ENCODE measurements at places on chromosomes 16 and 17.

DNA sequence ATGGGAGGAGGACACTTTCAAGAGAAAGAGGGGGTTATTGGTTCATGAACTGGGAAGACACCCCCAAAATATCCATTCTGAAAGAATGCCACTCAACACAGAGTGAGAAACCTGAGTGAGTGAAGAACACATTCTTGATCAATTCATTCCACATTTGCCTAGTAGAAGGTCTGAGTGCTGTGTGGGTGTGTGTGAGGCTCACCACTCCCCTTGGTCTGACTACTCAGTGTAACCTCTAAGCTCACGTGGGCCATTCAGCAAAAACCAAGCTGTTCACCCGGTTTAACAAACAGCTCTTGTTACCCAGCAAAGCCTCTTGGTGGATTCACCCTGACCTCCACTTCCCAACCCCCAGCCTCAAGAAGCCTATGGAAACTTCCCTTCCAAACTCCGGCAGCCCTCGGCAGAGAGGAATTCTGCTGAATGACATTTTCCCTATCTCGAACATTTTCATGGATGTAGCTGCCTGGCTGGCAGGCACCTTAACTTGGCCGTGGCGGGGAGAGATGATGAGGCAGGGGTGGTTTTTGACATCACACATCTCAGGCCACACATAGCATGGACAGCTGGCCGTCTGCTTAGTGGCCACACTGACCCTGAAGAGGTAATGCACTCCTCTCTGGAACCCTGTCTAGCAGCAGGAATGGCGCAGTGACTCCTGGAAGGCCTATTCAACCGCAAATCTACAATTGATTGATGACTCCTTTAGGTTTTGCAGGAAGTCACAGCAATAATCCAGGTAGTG, 11.6 kb downstream of the ST6GALNAC1 start:
- DNase-seq = no peak

GRCh38 chr17:8794636-8795035, 4.5 kb downstream of the MFSD6L start:
- no peak for DNase-seq

GRCh38 chr16:65509172-65509571, 387.3 kb upstream of the CDH11 start:
- DNase-seq = no peak

DNA sequence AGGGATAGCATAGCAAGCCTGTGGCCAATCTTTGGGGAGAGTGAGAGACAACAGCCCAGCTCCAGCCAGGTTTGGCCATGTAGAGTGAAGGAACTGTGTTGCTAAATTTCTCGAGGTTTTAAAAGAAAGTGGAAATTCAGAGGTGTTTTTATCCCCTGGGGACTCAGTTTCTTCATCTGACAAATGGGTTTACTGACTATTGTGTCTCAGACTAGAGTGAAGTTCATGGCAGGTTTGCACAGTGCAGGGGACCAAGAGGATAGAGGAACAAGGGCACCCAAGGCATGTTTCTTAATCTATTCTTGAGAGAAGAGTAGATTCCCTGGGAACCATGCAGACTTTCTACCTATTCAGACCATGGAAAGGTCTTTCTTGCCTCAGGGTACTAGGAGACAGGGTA, 555.8 kb upstream of the C16orf82 start:
- no peak for DNase-seq

GRCh38 chr16:77459534-77460254, 24.9 kb upstream of the ADAMTS18 start:
- no peak for DNase-seq

- DNase-seq = no peak
These were observed 4.5 kb downstream of the ABCC3 start for GRCh38 chr17:50638966-50639713.

DNA sequence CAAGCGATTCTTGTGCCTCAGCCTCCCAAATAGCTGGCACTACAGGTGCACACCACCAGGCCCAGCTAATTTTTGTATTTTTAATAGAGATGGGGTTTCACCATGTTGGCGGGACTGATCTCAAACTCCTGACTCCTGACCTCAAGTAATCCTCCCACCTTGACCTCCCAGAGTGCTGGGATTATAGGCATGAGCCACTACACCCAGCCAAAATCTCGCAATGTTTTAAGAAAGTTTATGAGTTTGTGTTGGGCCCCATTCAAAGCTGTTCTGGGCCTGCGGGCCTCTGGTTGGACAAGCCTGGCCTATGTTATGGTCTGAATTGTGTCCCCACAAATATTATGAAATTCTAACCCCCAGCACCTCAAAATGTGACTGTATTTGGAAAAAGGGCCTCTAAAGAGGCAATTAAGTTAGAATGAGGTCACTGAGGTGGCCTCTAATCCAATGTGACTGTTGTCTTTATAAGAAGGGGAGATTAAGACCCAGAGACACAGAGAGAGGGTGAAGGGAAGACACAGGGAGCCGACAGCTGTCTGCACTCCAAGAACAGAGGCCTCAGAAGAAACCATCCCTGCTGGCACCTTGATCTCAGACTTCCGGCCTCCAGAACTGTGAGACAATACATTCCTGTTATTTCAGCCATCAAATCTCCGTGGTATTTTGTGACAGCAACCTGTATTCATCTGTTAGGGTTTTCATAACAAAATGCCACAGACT, 469.9 kb downstream of the HS3ST4 start:
- no peak for DNase-seq

DNA sequence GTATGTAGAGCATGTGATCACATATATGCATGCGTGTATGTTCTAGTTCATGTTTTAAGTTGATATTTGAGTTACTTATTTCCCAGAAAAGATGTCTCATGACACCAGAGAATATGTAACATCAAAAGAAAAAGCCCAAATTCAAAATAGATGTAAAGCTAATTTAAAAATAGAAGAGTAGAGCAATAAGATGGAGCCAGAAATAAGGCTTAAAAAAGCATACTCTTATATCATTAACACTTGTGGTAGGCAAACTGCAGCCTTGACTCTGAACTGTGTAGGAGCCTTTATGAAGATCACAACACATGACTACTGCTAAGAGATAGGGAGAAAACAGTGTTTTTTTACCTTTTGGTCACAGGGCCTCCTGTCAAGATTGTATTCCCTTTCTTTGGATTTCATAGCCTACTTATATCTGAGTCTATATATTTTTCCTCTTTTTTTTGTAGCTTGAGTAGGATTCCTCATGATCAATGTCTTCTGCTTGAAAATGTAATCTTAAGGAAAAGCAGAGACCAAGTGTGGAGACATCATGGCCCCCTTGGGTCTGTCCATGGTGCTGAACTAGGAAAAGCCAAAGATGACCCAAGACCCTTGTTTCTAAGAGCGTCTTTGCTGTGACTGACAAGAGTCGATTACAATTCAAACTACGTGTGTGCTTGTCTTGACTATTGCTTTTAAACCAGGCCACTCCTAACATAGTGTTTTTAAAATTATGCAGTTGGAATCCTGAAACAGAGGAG, 390.4 kb downstream of the SHISA9 start:
- no peak for DNase-seq

DNA sequence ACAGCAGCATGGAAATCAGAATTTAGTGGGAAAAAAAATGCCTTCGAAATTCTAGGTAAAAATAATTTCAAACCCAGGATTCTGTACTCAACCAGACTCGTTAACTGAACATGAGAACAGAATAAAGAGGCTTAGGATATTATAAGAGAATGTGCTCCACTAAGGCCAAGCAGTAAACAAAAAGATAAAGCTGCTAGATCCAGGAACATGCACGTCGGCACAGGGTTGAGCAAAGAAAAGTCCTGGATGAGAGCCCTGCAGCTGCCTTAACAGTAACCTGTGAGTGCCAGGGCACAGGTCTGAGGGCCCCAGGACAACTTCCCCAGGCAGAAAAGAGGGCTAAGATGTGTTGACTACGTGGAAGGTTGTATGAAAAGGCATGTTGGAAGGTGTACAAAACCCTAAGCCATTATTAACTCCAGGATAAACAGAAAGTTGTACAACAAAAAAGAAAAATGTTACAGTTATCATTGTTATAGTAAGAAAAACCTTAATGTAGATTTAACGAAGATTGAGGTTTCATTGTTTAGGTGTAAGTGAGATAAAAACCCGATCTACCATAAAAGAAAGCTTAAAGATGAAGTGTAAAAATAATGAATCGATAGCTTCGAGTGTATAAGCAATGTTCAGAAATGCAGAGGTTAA, 42.3 kb upstream of the RBFOX3 start:
- no peak for DNase-seq

GRCh38 chr16:50800074-50800473, 58.2 kb downstream of the CYLD start:
- no peak for DNase-seq

DNA sequence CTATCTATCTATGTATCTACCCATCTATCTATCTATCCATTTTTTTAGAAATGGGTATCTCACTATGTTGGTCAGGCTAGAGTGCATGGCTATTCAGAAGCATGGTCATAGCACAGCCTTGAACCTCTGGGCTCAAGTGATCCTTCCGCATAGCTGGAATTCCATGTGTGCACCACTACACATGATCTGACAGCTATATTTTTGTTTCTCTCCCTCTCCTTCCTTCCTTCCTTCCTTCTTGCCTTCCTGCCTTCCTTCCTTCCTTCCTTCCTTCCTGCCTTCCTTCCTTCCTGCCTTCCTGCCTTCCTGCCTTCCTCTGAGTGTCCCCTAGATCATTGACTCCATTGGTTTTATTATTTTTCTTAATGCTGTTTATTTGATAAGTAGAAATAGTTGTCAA, 108.1 kb downstream of the HS3ST4 start:
- no peak for DNase-seq

DNA sequence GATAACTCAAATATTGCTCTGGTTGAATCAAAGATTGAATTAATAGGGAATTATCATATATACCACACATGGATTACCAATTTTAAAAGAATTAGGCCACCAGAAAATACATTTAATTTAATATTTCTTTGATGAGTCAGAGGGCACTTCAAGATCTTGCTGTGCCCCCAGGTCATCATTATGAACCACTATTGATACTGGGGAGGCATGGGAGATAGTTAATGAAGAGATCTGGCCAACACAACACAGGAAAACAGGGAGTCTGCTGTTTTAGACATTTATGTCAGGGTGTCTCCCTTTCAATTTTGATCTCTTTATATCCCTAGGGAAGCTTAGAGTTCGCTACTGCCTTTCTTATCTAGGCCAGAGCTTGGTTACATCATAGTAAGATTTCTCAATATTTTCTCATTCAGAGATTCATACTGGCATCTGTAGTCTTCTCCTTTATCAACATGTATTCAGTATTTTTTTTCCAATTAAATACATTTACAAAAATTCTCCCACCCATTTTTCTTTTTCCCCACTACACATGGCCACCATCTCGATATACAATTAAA, 158.3 kb upstream of the ZFHX3 start:
- DNase-seq = no peak

DNA sequence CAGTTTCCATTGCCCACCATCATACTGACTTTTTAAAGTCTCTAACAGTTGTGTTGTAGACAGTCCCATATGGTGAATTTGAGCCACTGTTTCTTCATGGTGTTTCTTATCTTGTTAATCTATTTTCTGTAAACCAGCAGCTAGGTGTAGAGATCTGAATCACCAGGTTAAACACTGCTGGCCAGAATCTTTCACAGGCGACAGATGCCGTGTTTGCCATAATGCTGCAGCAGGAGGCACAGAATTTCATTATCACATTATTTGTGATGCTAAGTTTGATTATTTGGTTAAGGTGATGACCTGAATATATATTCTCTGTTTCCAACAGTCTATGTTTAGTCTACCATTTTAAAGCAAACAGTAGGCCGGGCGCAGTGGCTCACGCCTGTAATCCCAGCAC, 11.5 kb upstream of the CNGB1 start:
- DNase-seq = no peak

DNA sequence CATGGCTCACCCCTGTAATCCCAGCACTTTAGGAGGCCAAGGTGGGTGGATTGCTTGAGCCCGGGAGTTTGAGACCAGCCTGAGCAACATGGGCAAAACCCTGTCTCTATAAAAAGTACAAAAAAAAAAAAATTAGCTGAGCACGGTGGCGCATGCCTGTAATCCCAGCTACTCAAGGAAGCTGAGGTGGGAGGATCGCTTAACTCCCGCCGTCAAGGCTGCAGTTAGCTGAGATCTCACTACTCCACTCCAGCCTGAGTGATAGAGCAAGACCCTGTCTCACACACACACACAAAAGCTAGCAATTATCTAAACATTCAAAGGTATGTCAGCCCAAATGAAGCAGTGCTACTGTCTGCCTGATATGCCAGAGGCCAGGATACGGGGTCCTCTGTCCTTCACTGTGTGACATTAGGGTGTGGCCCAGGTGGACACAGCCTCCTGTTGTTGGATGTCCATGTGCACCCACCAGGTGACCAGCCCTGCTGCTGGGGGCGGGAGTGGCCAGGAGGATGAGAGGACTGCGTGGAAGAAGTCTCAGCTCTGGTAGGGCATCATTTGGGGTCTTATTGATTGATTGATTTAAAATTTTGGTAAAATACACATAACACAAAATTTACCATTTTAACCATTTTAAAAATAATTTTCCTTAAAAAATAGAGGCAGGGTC, 3.9 kb downstream of the NLRC3 start:
- no peak for DNase-seq

GRCh38 chr17:62193249-62193648, 128.2 kb upstream of the MED13 start:
- no peak for DNase-seq

- no peak for DNase-seq
These were observed 2.9 kb upstream of the EPX start for GRCh38 chr17:58189436-58190146.

DNA sequence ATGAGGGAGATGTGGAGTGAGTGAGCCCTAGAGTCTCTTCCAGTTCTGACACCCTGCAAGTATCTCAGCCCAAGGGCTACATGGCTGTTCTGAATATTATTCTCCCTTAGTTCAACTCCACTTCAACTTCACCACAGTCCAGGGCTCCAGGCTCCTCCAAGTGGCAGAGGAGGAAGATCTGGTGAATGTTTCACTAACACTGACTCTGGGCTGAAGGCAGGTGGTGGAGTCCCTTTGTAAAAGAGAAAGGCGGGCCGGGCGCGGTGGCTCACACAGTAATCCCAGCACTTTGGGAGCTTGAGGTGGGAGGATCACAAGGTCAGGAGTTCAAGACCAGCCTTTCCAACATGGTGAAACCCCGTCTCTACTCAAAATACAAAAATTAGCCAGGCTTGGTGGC, 13.6 kb downstream of the CCDC92B start:
- DNase-seq = no peak

- DNase-seq = no peak
These were observed 10.8 kb upstream of the GP1BA start for GRCh38 chr17:4921320-4921719.

DNA sequence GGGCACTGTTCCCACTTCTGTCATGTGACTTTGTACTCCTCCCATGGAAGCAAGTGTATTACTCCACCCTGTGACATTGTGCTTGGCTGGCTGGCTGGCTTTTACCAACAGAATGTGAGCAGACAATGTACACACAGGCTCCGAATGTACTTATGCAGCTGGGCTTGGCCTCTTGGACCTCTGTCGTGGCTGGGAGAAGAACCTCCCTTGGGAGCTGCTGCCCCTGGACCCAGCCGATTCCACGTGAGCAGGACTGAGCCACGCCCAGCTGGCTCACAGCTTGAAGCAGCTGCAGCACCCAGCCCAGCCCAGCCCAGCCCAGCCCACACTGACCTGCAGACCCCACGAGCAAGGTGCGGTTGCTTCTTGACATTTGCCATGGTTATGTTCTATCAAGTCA, 177.5 kb downstream of the RBFOX3 start:
- DNase-seq = no peak

- DNase-seq = no peak
These were observed 16.0 kb downstream of the CSNK1D start for GRCh38 chr17:82257473-82257872.

- DNase-seq = no peak
These were observed 19.2 kb downstream of the ATP6V0D1 start for GRCh38 chr16:67461600-67462278.

- DNase-seq = no peak
These were observed 22.5 kb upstream of the RASL10B start for GRCh38 chr17:35708951-35709350.
